ENCODE measurements at places on chromosomes 16 and 17.

- DNase-seq: no peak
Measured at GRCh38 chr17:74936470-74936799, 737 bp downstream of the OTOP3 start.

- no peak for DNase-seq
Measured at GRCh38 chr16:3122926-3123570, 10.7 kb downstream of the ZNF205 start.

GRCh38 chr17:69961501-69962145 lies 113.4 kb upstream of the KCNJ16 start:
- no peak for DNase-seq

DNA sequence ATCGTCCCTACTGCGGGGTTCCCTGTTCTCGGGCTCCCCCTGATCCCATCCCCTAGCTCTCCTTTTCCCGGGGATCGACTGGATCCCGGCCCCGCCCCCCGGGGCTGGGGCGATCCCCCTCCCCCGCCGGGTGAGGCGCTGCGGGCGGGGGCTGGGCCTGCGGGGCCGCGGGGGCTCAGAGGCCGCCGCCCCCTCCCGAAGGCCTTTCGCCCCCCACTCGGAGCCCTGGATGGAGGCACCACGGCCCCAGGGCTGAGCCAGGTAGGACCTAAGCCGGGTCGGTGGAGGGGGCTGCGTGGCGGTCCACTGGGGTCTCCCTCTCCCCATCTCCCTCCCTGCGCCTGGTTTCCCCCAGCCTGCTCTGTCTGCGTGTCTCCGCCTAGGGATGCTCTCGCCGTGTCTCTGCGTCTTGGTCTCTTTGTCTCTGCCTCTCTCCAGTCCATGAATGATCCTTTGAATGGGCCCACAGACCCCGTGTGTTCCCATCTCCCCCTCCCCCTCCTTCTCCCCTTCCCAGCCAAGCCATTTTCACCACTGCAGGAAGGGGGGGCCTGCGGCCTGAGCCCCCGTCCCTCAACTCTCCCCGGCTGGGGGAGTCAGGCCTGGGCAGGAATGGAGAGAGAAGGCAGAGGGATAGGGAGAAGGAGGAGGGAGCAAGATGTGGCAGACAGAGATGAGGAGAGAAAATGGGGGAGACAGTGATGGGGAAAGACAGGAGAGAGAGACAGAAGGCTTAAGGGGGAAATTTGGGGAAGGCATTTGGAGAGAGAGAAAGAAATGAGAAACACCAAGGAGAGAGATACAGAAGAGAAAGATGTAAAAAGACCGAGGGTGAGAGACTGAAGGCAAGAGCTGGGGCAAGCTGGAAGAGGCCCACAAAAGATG lies 1.7 kb upstream of the TMEM256 start:
- DNase-seq: no peak

GRCh38 chr17:34858591-34859565 lies 102.4 kb downstream of the CCT6B start:
- no peak for DNase-seq

GRCh38 chr17:74212209-74212912 lies 1.0 kb upstream of the TTYH2 start:
- DNase-seq: no peak

DNA sequence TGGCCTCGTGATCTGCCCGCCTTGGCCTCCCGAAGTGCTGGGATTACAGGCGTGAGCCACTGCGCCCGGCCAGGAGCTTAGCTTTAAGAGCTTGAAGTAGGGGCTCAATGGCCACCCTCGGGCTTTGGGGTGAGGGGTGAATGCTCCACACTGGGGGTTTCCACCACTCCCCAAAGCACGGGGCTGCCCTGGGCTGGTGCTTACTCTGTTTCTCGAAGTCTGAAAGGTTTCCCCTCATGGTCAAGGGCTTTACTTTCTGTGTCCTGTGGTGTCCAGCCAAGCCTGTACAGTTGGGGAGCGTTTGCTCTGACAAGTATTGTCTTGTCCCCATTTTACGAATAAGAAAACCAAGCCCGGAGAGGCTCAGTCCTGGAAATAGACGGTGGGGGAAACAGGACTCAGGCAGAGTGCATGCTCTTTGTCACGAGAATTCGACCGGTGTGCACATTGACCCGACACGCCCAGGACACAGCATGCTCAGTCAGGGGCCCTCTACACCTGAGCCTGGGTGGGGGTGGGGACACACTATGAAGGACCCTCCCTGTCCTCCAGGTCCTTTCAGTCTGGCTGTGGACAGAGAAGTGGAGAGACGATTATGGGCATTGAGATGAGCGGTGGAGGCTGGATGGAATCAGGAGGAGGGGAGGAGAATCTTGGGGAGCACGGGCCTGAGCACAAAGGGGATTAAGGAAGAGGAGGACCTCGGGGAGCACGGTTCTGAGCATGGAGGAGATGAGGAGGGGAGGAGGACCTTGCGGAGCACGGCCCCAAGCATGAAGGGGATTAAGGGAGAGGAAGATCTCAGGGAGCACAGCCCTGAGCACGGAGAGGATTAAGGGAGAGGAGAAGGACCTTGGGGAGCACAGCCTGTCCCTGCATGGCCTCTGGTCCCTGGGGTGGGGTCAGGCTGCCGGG lies 7.5 kb downstream of the CD7 start:
- DNase-seq: no peak

- DNase-seq: no peak
Measured at GRCh38 chr17:16398270-16399267, 16.8 kb upstream of the TRPV2 start.

DNA sequence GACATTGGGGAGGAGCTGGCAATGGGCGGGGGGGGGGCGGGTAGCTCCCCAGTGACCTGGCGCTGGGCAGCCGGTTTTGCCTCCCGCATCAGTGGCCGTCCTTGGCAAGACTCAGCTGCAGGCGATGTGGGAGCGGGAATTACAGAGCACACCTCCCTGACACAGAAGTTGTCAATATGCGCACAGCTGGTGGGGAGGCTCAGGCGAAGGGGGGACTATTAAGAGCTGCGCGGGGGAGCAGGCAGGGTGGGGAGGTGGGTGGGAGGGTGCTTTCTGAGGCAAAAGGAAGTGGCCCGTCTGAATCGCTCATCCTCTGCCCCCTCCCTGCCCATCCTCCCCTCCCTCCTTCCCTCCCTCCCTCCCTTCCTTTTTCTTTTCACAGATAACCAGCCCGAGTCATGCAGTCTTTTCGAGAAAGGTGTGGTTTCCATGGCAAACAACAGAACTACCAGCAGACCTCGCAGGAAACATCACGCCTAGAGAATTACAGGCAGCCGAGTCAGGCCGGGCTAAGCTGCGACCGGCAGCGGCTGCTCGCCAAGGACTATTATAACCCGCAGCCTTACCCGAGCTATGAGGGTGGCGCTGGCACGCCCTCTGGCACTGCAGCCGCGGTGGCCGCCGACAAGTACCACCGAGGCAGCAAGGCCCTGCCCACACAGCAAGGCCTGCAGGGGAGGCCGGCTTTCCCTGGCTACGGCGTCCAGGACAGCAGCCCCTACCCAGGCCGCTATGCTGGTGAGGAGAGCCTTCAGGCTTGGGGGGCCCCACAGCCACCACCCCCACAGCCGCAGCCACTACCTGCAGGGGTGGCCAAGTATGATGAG lies 44.0 kb downstream of the SREBF1 start:
- peak; percentile 36 for DNase-seq

All from activated T-cell treated with anti-CD3 and anti-CD28 coated beads for 1 hour (primary cell).